T-helper 17 cell (primary cell): ENCODE measurements at places on chromosomes 1 and 21. TPM values are rescaled to one million over a fixed set of nuclear protein-coding genes. Genes with fewer than 3 reads are reported as not detected.

Gene RIPPLY3
- total RNA-seq, result not detected

GRCh38 chr1:190258003-190258402 lies 219.7 kb downstream of the BRINP3 start:
- H3K27me3 ChIP-seq, result no peaks in the 10 kb centered on the region
- H3K36me3 ChIP-seq, result no peaks in the 10 kb centered on the region
- H3K4me3 ChIP-seq, result no peak overlapping the region
- no peak overlapping the region for H3K27ac ChIP-seq
- no peak for DNase-seq

DNA sequence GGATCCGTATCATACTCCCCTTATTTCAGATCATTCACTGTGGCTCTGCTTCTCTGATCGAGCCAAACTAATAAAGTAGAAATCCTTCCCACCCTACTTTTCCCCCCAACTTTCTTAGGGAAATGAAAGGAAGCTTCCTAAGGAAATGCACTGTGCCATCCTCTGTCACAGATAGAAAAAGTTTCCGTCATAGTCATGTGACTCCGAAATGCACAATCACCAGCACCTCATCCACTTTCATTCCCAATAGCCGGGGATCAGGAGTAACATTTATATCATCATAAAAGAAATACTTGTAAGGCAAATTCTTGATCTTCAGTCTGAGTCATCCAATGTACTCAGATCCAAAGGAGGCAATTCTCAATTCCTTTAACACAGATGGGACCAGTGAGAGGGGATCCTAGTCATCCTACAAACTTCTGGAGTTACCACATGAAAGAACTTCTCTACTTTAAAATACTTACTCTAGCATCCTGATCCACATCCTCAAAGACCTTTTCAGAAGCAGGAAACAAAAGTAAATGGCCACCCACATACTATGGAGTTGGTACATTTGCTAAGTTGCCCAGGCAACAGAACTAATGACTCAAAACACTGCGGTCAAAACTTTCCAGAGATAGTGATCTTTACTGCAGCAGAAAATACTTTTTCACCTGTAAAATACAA lies 97.8 kb upstream of the ZC3H11B start:
- DNase-seq, result no peak
- H3K27ac ChIP-seq, result no peak overlapping the region
- no peaks in the 10 kb centered on the region for H3K36me3 ChIP-seq
- H3K4me1 ChIP-seq, result no peaks in the 10 kb centered on the region

Gene SH3BP5L
- 13.3 TPM for total RNA-seq

GRCh38 chr1:173208146-173208545 lies 1.0 kb upstream of the TNFSF4 start:
- no peak overlapping the region for H3K27ac ChIP-seq
- no peaks in the 10 kb centered on the region for H3K36me3 ChIP-seq
- peaks cover 43% of the 10 kb centered on the region for H3K4me1 ChIP-seq

Gene ZNF683
- not detected for total RNA-seq

DNA sequence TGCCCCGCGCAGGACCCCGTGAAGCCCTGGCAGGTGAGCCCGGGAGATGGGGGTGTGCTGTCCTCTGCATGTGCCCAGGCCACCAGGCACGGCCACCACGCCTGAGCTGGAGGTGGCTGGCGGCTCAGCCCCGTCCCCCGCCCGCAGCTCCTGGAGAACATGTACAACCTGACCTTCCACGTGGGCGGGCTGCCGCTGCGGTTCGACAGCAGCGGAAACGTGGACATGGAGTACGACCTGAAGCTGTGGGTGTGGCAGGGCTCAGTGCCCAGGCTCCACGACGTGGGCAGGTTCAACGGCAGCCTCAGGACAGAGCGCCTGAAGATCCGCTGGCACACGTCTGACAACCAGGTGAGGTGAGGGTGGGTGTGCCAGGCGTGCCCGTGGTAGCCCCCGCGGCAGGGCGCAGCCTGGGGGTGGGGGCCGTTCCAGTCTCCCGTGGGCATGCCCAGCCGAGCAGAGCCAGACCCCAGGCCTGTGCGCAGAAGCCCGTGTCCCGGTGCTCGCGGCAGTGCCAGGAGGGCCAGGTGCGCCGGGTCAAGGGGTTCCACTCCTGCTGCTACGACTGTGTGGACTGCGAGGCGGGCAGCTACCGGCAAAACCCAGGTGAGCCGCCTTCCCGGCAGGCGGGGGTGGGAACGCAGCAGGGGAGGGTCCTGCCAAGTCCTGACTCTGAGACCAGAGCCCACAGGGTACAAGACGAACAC lies 1.8 kb downstream of the TAS1R3 start:
- no peaks in the 10 kb centered on the region for H3K27me3 ChIP-seq
- no peaks in the 10 kb centered on the region for H3K36me3 ChIP-seq
- DNase-seq, result no peak
- peaks cover 3% of the 10 kb centered on the region for H3K4me1 ChIP-seq
- H3K27ac ChIP-seq, result no peak overlapping the region

DNA sequence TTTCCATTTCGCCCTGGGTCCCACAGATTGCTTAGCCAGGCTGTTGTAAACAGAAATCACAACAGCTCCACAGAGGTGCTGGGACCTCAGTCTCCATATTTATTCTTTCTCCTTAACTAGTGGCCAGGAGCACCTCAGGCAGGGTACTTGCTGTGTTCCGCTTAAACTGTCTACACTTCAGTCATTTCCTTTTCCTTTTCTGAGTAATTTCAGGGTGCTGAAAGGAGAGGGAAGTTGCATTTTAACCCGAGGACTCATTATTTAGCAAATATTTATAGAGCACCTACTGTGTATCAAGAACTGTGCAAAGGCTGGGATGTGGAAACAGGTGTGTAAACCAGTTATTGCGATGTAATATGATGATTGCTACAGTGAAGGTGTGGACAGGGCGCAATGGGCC lies 41.9 kb downstream of the ACP6 start:
- no peak overlapping the region for H3K27ac ChIP-seq
- no peaks in the 10 kb centered on the region for H3K27me3 ChIP-seq
- no peak for DNase-seq
- H3K4me3 ChIP-seq, result no peak overlapping the region

Gene UMODL1
- 0.23 TPM for total RNA-seq

DNA sequence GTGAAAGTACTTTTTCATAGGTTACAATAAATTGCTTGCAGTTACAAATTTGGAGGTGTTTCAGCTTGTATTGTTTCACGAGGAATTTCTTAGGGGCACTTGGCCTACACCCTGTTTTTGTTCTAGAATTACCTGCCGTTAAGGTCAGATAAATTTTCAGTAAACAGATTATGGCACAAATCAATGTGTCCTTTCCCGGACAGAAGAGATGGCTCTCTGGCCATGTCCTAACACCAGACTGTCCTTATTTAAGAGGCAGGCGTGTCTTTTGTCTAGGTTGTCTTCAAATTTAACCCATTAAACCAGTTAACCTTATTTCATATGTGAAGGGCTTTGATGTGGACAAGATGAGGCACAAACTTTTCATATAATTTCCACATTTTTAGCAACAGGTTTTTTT lies 243.4 kb downstream of the SDCCAG8 start:
- peaks cover 3% of the 10 kb centered on the region for H3K36me3 ChIP-seq
- DNase-seq, result no peak
- H3K4me3 ChIP-seq, result no peak overlapping the region

Gene ILDR2
- 0.20 TPM for total RNA-seq

- no peaks in the 10 kb centered on the region for H3K27me3 ChIP-seq
- H3K27ac ChIP-seq, result no peak overlapping the region
- H3K4me1 ChIP-seq, result peaks cover 5% of the 10 kb centered on the region
- no peak for DNase-seq
- peaks cover 3% of the 10 kb centered on the region for H3K36me3 ChIP-seq
- no peak overlapping the region for H3K4me3 ChIP-seq
Observed at GRCh38 chr1:193951984-193952383, 765.6 kb upstream of the B3GALT2 start.

Gene SLFNL1
- total RNA-seq, result 0.18 TPM

GRCh38 chr1:225508538-225509375 lies 80.9 kb upstream of the LBR start:
- no peak overlapping the region for H3K4me3 ChIP-seq
- peaks cover 2% of the 10 kb centered on the region for H3K36me3 ChIP-seq
- DNase-seq, result no peak
- no peak overlapping the region for H3K27ac ChIP-seq

GRCh38 chr1:11524465-11525150 lies 45.7 kb downstream of the DISP3 start:
- H3K4me3 ChIP-seq, result no peak overlapping the region
- no peak for DNase-seq
- no peaks in the 10 kb centered on the region for H3K27me3 ChIP-seq
- no peak overlapping the region for H3K27ac ChIP-seq

GRCh38 chr1:205458777-205459566 lies 3.1 kb upstream of the BLACAT1 start:
- H3K27ac ChIP-seq, result no peak overlapping the region
- H3K27me3 ChIP-seq, result peaks cover 65% of the 10 kb centered on the region
- no peak for DNase-seq
